ENCODE measurements at places on chromosomes 5 and 9. TPM values are rescaled to one million over a fixed set of nuclear protein-coding genes. Genes with fewer than 3 reads are reported as not detected.

- peaks cover 14% of the 10 kb centered on the region for H3K4me1 ChIP-seq
- H3K27ac ChIP-seq, result no peak overlapping the region
- H3K4me3 ChIP-seq, result no peak overlapping the region
- H3K36me3 ChIP-seq, result no peaks in the 10 kb centered on the region
- H3K27me3 ChIP-seq, result peaks cover 47% of the 10 kb centered on the region
Measured at GRCh38 chr5:135128361-135128760, 94.3 kb upstream of the PITX1 start.

GRCh38 chr9:122325124-122325523 lies 45.7 kb upstream of the PTGS1 start:
- DNase-seq, result no peak
- H3K27me3 ChIP-seq, result no peaks in the 10 kb centered on the region
- peaks cover 11% of the 10 kb centered on the region for H3K36me3 ChIP-seq
- no peak overlapping the region for H3K4me3 ChIP-seq
- H3K27ac ChIP-seq, result no peak overlapping the region
- no peaks in the 10 kb centered on the region for H3K4me1 ChIP-seq

GRCh38 chr9:129023036-129023907 lies 4.9 kb downstream of the SH3GLB2 start:
- H3K4me3 ChIP-seq, result no peak overlapping the region
- no peaks in the 10 kb centered on the region for H3K36me3 ChIP-seq
- peaks cover 26% of the 10 kb centered on the region for H3K4me1 ChIP-seq
- H3K27me3 ChIP-seq, result no peaks in the 10 kb centered on the region

- peaks cover 14% of the 10 kb centered on the region for H3K27me3 ChIP-seq
- H3K27ac ChIP-seq, result no peak overlapping the region
- no peaks in the 10 kb centered on the region for H3K4me1 ChIP-seq
- DNase-seq, result no peak
- no peak overlapping the region for H3K4me3 ChIP-seq
- H3K36me3 ChIP-seq, result no peaks in the 10 kb centered on the region
Measured at GRCh38 chr5:11128021-11128420, 367.0 kb upstream of the DAP start.

DNA sequence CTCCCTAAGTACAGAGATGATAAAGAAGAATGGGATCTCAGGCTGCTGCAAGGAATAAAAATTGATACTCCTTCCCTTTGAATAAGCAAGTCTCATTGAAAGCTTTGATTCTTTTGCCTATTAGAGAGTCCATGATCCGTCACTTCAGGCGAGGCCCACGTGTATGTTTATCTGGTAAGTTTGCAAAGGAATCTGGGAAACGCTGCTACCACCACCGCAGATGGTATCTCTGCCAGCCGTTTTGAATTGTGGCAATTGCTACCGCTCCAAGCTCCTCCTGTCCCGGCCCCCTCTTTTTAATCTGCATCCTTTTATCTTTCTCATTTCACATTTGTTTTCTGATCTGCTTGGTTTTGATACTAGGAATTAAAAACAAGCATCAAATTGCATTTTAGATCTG lies 42.9 kb upstream of the GRIA1 start:
- H3K27me3 ChIP-seq, result no peaks in the 10 kb centered on the region
- no peaks in the 10 kb centered on the region for H3K4me1 ChIP-seq
- H3K4me3 ChIP-seq, result no peak overlapping the region
- no peak for DNase-seq

GRCh38 chr9:127035423-127035822 lies 87.0 kb downstream of the ANGPTL2 start:
- no peak overlapping the region for H3K4me3 ChIP-seq
- no peaks in the 10 kb centered on the region for H3K27me3 ChIP-seq
- H3K27ac ChIP-seq, result no peak overlapping the region
- no peak for DNase-seq
- H3K4me1 ChIP-seq, result peaks cover 3% of the 10 kb centered on the region

DNA sequence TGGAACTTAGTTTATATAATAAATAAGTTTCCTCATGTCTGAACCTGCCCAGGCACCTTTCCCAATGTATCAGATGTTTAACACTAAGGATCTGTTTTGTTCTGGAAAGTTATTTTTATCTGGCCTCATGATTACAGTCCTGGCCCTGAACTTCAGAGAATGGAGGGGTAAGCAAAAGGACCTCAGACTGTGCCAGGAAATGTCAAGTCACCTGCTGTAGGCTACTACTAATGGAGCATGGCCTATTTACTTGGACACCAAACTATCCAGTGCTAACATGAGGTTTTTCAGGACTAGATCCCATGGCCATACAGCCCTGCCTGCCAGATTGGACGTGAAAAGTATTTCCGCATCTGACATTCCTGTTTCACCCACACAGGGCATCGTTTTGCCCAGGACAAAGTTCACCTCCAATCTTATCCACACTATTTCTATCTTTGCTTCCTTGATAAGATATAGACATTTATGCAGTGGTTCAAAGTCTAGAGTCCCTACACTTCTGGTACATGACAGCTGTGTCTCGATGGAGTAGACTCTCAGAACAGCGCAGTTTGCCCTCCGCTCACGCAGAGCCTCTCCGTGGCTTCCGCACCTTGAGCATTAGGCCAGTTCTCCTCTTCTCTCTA lies at the start of gene BTNL8:
Gene BTNL8 (plus strand): TSS at position 539 of the 626 bp plus-strand sequence. CDS start 152 bp downstream, outside the sequence.
- H3K4me1 ChIP-seq, result no peaks in the 10 kb centered on the region
- no peaks in the 10 kb centered on the region for H3K36me3 ChIP-seq
- H3K27me3 ChIP-seq, result peaks cover 17% of the 10 kb centered on the region
- H3K4me3 ChIP-seq, result no peak within 1 kb of the TSS
- no peak for DNase-seq

Gene BSPRY
- 0.32 TPM for total RNA-seq

Gene PTPA
- 49.8 TPM for total RNA-seq

Data from T-helper 17 cell (primary cell).